ENCODE measurements at places on chromosomes 1 and 21.
A peak's percentile ranks its signal among the peaks of the same experiment; 100 is the strongest.

- DNase-seq = no peak
Measured at GRCh38 chr1:231519166-231519565, 9.3 kb upstream of the TSNAX start.

- no peak for DNase-seq
Measured at GRCh38 chr1:202835548-202836072, 24.9 kb downstream of the PCAT6 start.

DNA sequence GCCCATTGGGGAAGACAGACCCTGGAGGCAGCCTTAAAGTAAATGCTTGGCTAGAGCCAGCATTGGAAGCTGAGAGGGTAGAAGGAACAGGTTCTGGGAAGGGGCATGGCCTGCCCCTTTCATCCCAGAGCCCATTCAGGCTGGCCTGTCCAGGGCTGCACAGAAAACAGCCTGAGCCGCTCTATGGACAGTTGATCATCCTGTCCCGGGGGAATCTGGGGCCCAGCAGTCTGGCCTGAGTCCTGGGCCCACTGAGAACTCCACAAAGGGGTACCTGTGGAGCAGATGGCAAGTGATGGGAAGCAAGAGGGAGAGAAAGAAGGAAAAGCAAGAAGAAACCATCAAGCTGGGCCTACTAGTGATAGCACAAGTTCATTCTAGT lies 13.2 kb downstream of the TMEM81 start:
- DNase-seq = no peak

- DNase-seq = no peak
Measured at GRCh38 chr1:234315588-234315987, 57.7 kb upstream of the COA6 start.

DNA sequence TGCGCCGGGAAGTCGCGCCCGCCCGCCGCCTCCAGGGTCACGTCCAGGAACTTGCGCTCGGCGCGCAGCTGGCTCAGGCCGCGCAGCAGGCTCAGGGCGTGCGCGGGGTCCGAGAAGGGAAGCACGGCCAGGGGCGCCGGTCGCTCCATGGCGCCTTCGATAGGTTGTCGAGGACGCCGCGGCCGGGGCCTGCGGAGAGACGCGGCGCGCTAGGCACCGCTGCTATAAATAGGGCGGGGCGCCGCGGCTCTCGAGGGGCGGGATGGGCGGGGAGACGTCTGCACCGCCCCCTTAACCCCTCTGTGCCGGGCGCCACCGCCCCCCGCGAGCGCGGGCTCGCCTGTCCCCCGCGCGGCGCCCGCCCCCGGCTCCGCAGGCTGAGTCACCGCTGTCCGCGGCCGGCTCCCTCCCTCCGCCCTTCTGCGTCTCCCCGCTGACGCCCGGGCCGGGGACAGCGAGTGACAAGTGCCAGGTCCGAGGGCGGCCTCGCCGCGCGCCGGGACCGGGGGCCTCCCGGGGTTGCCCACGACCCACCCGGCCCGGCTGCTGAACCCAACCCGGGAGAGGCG lies at the start of gene KLHL21:
KLHL21 (minus strand) TSS at position 201 of the 569 bp plus-strand sequence; CDS start at position 149, 52 bp downstream.
- DNase-seq = no peak

DNA sequence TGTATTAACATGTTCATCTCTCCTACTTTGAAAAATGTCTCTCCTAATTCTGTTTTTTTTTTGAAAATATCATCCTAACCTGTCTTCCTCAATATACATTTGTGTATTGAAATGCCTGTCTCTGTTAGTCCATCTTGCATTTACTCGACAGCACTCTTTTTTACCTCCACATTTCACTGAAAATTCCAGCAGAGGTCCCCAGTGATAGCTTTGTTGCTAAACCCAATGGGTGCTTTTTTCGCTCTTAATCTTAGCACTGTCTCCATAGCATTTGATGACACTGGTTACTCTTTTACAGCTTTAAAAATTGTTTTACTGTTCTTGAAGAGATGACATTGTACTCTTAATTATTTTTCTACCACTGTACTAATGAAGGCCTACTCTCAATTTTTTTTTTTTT lies 10.8 kb downstream of the OSBPL9 start:
- DNase-seq = no peak

- peak; percentile 53 for DNase-seq
Measured at GRCh38 chr1:165697881-165698760, at the start of gene ALDH9A1. Gene ALDH9A1 (minus strand): TSS chr1:165698562. CDS start chr1:165698558, 4 bp downstream.

DNA sequence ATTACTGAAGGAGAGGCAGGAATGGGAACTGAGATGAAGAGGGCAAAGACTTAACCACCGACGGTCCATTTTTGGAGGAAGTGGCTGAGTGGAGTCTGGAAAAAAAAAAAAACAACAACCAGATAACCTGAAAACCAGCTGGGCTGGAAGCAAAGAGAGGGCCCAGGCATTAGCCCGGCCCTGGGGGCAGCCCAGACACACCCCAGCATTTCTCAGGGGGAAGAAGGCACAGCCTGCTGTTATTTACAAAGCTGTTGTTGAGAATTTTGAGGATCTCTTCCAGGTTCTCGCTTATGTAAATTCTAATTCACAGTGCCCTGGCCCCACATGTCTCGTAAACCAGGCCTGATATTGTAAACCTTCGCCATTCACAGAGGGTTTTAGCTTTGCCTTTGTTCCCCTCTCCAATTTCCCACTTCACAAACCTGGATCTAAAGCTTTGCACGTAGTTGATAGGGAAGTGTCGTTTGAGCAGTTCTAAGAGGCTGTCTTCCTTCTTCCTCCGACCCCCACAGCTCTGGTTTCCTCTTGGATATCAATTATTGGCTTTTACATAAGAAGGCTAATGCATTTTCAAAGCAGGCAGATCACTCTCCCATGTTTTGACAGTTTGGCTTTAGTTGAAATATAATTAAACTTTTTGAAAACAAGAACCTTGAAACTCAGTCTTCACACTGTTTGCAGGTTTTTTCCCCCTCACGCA lies 161.8 kb upstream of the IRF2BP2 start:
- peak; percentile 70 for DNase-seq

DNA sequence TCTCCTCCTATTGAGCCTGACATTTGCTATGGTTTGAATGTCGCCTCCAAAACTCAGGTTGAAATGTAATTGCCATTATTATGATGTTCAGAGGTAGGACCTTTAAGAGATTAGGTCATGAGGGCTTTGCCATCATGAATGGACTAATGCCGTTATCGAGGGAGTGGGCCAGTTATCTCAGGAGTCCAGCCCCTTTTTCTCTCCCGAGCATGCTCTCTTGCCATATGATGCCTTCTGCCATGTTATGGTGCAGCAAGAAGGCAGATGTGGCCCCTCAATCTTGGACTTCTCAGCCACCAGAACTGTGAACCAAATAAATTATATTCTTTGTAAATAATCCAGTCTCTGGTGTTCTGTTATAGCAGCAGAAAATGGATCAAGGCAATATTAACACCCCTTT lies 323.5 kb downstream of the RRAGC start:
- no peak for DNase-seq

Measured in NCI-H1436 treated with DMSO at 0.1 percent for 48 hours (cell line).